ENCODE measurements at places on chromosomes 5 and 9. TPM values are rescaled to one million over a fixed set of nuclear protein-coding genes. Genes with fewer than 3 reads are reported as not detected.

Gene ADAMTS12
- 6.3 TPM for total RNA-seq

Gene NFIL3
- 50.8 TPM for total RNA-seq

Gene CARD9
- total RNA-seq: 1.5 TPM

Gene TRMT10B
- 3.0 TPM for total RNA-seq

DNA sequence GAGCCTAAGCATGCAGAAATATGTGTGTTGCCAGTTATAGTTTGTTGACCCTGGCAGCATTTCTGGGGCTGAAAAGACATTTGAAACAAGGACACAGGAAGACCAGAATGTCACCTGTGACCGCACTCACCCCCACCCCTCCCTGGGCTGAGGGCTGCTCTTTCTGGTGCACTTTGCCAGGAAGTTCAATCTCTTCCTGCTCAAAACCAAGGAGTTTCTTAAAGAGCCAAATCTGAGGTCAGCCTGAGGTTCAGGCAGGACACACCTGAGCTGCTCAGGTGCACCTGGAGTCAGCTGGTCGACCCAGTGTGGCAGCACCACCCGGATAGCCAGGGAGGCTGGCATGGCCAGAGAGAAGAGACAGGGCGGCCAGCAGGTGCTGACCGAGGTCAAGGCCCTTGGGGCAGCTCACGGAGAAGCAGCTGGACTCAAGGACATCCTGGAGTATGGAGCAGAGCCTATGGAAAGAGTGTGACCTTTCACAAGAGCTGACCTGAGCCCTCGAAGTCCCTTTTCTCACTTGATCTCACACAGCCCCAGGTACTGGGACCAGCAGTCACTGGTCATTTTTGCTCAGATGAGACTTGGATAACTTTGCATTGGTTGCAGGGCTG, 376.9 kb upstream of the IRX4 start:
- DNase-seq: no peak

DNA sequence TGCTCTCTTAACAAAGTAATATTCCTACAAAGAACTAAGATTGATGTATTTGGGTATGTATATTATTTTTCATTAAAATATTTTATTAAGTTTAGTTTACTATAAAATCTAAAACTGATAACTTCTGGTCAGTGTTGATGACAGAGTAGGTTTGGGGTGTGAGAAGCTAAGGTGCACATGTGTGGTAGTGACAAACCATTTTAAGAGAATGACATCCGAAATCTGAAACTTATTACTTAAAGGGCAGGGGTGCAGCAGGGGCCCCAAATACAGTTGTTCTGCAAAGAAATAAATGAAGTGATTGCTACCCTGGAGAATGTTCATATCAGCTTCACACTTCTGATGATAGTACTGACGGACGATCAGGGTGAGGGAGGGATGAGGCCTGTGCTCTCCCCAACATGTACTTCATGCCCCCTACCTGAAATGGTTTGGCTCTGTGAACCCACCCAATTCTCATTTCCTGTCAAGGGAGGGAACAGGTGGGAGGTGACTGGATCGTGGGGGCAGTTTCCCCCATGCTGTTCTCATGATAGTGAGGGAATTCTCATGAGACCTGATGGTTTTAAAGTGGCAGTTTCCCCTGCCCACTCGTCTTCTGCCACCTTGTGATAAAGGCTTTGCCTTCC, 125.3 kb upstream of the RFX3 start:
- DNase-seq: no peak

DNA sequence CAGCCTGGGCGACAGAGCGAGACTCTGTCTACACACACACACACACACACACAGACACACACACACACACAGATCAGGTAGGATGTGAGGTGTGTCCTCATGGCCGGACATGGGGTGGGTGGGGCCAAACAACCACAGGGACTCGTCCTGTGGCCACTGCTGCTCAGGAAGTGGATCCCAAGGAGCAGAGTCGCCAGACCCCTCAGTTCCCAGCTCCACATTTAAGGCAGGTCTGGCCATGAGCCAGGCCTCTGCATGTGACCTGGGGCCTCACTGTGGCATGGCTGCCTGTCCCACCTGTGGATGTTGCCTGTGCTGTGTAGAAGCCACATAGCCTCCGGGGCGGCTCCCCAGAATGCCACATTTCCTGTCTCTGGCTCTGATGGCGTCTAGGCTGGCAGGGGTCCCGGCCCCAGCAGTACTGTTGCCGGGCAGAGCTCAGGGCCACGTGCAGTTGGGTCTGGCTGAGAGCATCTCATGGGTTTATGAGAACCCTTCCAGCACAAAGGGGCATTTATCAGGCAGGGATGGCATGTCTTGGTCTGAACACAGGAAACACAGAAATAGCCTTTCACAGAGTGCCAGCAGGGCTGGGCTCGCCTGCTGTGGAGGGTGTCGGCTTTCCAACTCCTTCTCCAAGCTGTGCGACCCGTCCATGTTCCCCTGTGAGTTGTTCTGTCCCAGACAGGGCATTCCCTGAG, 9.9 kb upstream of the NINJ1 start:
- no peak for DNase-seq

Gene IL31RA
- total RNA-seq: 1.0 TPM

DNA sequence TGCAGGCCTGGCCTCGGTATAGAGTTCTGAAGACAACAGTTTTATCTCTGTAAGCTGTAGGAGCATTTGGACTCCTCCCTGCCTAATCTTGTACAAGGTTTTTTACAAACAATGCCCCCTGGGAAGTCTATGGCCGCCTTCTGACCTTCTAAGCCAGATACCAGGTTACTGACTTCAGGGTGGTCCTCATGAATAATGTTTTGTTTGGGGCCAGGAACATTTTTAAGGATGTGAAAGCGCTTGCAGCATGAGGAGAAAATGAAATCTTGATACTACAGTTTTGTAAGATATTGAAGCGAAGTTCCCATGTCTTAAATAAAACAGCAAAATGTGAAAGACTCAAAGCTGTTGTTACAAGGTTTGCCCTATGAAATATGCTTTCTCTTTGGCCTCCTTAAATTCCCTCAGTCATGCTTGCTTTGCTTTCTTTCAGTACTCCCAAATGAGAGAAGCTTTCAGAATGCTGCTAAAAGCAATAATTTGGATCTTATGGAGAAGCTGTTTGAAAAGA, 5.2 kb downstream of the ANKDD1B start:
- DNase-seq: no peak
